ENCODE measurements at places on chromosomes 1 and 21.

- DNase-seq = no peak
Measured at GRCh38 chr1:118254491-118255425, 69.7 kb upstream of the SPAG17 start.

DNA sequence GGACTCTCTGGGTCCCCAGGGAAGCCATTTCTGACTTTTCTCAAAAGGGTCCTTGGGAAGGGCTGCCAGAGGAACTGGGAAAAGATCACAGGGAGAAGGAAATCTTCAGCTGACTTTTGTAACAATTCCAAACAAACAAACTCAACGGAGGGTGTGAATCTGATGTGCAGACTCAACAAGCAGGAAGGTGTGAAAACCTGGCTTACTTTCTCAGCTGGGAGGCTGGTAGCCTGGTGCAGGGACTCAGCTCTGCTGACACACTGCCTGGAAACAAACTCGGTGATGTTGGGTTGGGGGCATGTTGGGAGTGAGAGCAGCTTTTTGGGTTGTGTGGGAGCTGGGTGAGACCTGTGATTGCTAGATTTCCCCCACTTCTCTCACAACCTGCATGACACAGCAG is 10.2 kb upstream of the HSD3B2 start:
- no peak for DNase-seq

DNA sequence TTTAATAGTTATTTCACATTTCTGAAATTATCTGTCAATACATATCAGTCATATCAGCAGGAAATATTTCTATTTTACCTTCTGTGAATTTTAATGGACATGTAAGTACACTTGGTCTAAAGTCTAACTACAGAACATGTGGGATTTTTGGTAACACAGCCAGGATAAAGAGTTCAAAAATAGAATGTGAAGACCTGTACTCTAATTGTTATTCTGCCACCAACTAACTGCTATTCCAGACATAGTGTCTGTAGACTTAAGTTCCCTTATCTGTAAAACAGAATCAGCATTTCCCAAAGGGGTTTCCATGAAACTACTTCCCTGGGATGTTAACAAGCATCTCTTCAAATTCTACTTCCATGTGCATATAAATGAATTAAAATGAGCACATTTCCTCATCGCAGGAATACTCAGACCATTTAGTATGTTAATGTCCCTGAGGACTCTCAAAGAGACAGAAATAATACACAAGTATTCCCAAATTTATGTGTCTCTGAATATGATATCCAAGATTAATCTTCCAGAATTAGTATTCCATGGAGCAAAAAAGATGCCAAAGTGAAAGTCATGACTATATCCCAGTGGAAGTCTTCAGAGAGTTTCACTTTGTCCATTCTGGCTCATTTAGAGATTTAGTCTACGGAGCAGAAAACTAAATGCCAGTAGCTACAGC is 325.6 kb downstream of the NEGR1 start:
- DNase-seq = no peak

GRCh38 chr1:215118081-215118480 is 35.5 kb downstream of the KCNK2 start:
- no peak for DNase-seq

DNA sequence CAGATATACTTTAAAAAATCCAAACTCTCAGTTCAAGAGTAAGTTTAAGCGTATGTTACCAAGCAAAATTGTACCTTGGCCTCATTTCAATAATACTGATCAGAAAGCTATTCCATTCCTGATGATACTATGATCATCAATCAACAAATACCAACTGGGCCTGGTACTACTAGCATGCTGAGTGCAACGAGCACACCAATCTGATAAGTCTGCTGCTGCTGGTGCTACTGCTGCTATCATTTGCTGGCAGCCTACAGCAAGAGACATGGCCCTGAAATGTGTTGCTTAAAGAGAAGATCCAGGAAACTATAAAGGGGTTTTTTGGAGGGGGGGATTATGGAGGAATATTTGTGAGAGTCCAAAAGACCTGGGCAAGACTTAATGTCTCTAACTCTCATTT is 39.7 kb downstream of the NME7 start:
- DNase-seq = no peak

- no peak for DNase-seq
Measured at GRCh38 chr1:106457368-106457767, 599.1 kb upstream of the PRMT6 start.

DNA sequence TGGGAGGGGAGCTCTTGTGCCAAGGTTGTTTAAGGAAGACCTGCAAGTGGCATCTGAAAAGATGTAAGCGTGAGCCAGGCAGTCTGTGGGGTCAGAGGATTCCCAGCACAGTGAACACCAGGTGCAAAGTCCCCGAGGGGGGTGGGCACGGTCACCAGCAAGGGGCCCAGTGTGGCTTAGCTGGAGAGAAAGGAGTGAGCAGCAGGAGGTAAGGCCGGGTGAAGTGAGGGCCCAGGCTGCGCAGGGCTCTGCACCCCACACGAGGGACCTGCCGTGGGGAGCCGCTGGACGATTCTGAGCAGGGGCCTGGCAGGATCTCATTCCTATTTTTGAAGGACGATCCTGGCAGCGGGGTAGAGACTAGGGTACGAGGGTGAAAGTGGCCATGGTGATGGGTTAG is 4.1 kb downstream of the DDOST start:
- no peak for DNase-seq

DNA sequence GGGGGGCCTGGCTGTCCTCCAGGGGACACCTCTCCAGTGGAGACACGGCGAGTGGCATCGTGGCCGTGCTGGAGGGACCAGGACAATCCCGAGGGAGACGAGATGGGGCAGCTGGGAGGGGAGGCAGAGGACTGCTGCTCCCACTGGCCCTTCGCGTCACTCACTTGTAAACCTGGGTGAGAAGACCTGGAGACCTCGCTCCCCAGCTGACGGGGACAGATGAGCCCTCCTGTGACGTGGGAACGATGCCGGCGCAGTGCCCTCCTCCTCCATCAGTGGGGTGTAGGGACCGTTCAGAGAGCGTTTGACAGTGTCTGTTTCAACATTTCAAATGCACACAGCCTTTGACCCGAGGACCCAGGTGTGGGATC is 4.6 kb downstream of the SPATC1L start:
- no peak for DNase-seq

DNA sequence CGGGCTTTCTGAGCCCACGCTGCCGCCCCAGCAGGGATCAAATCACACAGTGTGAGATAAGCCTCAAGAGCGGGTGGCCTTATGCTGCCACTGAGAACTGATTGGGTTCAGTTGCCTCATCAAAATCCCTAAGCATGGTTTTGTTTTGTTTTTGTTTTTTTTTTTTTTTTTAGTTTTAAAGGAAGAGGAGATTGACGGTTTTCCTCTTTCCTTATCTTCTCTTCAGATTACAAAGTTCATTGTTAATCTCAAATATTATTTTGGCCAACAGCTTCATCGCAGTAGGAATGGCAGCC is 651 bp downstream of the COA6 start:
- no peak for DNase-seq

DNA sequence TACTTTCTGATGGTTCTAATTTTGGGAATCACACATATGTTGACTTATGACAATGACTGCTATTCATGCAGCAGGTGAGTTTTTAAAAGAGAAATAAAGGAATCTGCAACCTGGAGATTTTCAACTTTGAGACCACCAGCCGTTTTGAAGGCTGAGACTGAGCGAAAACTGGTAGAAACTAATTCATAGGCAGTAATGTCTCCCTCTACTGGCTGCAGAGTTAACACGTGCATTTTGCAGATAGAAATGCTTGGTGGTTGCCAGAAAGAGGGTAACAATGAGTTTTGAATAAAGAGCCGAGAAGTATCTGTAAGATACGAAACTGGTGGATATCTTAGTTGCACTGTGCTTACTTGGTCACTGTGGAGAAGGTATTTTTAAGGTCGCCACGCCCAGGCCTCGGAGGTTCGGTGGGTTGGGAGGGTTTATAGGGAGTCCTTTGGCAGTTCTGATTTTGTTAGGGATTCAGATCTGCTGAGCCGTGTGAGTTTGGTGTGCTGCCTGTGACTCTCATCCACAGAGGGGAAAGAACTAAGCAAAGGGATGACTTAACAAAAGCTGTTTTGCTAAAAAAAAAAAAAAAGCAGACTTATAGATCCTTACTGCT is 83.0 kb downstream of the RYR2 start:
- DNase-seq = no peak

- DNase-seq = no peak
Measured at GRCh38 chr1:87137342-87137739, 191.3 kb upstream of the LMO4 start.
